Left kidney (tissue), 8 donors: ENCODE measurements at places on chromosomes 1 and 21.
A peak's percentile ranks its signal among the peaks of the same experiment; 100 is the strongest.

DNA sequence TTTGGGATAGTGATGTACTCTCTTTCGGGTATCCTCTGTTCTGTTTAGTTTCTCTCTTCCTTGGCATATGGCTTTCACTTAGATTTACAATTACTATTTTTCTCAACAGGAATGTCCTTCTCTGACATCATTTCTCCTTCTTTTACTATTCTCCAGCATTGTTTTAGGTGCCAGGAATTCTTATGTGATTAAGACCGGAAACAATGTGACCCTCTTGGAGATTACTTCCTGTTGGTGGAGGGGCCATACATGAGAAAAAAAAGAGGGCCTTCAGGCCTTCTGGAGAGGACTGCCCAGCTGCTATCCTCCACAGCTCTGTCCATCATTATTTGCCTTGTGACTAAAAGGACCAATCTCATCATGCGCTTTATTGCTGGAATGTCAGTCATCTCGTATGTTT lies 50.4 kb upstream of the ADAMTS5 start:
- DNase-seq = no peak

GRCh38 chr1:182955596-182956588 lies 2.9 kb upstream of the SHCBP1L start:
- DNase-seq = no peak

- DNase-seq = no peak
Observed at GRCh38 chr1:169517558-169518186, 31.9 kb upstream of the SLC19A2 start.

DNA sequence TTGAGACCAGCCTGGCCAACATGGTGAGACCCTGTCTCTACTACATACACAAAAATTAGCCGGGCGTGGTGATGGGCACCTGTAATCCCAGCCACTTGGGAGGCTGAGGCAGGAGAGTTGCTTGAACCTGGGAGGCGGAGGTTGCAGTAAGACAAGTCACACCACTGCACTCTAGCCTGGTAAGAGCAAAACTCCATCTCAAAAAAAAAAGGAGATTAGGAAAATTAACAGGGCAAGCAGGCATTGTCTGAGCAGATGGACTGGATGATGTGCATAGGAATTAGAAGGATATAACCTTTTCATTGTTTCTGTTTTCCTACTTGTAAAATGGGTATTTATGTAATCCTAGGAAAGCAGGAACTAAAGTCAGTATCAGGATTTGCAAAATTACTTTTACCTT lies 15.6 kb downstream of the TARDBP start:
- DNase-seq = no peak

- no peak for DNase-seq
Observed at GRCh38 chr1:101307985-101308689, 71.3 kb downstream of the S1PR1 start.

DNA sequence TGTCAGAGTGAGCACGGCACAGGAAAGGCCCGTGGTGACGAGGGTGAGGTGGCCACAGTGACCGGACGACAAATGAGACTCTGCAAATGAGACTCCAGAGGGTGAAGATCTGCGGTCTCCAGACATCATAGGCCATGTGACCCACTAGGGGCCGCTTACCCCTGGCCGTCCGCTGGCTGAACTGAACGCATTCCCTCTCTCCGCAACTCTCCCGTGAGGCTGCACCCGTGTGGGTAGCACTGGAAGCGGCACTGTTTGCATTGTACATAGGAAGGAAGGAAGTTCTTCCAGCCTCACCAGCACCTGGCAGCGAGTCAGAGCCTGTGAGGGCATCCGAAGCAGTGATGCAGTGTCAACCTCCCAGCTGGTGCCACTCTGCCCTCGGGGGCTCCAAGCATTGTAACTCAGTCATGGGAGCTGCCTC lies 23.6 kb upstream of the SPSB1 start:
- DNase-seq = no peak

DNA sequence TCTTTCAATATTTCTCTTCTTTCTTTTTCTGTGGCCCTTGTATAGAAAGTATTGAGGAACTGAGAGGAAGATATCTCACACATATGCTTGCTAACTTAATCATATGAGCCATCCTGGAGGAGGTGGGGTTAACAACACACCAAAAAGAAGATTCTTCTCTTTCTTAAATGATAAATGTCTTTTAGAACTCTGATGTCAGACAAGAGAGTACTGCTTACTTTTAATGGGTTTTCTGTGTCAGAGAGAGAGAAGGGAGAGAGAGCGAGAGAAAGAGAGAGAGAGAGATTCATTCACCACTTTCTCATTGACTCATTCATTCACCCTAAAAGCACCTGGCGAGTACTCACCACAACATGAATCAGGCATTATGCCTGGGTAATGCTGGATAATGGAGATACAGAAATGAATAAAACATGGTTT lies 250.3 kb upstream of the SGIP1 start:
- no peak for DNase-seq

DNA sequence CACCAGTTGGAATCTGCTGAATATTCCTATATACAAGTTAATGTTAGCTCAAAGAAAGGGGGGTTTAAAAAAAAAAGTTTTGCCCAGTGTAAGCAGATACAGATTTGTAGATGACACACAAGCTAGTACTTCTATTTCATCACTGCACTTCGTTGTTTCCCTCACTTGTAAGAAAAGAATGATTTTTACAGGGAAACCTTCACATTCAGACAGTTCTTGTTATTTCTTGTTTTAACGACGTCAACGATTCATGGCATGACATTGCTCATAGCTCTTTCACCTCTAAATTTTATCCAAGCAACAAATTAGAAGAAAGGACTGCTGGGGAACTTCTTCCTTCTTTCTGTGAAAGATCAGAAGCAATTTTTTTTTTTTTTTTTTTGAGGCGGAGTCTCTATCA lies 25.7 kb upstream of the C1orf105 start:
- DNase-seq = no peak

- DNase-seq = no peak
Observed at GRCh38 chr1:58249388-58249736, 297.2 kb downstream of the OMA1 start.

GRCh38 chr1:24120965-24121364 lies 9.0 kb upstream of the MYOM3 start:
- DNase-seq = no peak

GRCh38 chr21:44848821-44849521 lies 24.5 kb downstream of the PTTG1IP start:
- DNase-seq = no peak

DNA sequence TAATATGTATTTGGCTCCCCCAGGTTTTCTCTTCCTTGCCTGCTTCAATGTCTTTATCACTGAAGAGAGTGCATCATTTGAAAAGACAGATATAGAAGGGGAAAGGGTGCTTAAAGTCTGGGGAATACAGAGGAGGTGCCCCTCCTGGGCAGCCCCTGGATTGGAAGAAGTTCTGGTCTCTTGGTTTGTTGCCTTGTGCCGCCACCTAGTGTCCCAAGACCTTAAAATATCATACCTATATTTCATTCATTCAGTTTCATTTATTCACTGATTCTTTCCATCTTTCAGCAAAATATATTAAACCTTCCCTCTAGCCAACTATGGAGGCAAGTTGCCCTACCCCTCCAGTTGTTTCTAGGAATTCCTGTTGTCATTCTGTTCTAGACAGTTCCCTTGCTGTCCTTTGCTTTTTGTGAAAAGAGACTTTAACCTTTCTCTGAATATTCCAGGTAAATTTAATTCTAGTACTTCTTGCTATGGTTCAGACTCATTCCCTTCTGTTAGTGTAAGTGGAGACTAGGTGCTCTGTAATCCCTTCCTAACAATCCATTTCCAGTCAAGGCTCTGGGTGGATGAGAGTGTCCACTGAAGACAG lies 56.1 kb downstream of the MEF2D start:
- DNase-seq = no peak

GRCh38 chr1:101745551-101746270 lies 251.0 kb downstream of the OLFM3 start:
- DNase-seq = no peak

DNA sequence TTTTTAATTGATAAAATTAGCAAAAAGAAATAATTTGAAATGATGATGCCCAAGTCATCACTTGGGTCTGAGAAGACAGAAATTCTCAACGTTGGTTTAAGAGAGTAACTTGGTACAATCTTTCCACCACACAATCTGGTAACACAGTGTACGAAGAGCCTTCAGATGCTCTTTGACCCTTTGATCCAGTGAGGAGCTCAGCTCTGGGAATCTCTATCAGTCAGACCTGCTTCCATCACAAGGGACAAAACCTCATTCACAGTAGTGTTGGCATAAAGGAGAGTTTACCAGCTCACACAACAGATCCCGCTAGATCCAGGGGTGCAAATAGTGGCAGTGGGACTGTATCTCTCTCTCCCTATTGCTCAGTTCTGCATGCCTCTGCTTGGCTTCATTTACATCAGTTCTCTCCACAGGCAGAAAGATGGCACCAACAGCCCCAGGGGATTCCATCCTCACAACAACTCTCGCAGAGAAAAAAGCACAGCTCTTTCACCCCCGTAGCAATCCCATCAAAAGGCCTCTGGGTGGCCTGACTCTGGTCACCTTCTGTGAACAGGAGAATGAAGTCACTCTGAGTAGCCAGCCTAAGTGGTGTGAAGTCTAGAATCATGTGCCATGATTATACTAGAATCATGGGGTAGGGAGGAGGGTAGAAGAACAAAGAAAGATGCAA lies 119.7 kb downstream of the ZNF281 start:
- DNase-seq = no peak

- DNase-seq = no peak
Observed at GRCh38 chr1:41454406-41454805, 30.1 kb downstream of the EDN2 start.

DNA sequence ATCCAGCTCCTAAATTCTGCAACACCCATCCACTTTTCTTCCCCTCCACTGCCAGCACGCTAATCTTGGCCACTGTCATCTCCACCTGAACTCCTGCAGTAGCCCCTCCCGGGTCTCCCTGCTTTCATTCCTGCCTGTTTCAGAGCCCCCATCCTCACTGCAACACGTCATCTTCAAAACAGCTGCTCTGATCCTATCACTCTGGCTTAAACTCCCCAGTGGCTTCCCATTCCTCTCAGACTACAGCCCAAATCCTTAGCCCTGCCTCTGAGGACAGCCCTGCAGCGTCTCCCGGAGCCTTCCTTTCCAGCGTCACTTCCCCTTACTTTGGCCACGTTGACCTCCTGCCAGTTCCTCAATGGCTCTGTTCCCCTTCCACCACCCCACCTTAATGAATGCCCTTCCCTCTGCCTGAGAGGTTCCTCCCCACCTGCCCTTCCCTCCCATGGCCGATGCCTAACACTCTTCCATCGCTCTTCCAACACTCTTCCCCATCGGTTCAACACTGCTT lies 22.9 kb upstream of the IFNAR2 start:
- no peak for DNase-seq

GRCh38 chr21:46063734-46064680 lies 33.9 kb upstream of the COL6A2 start:
- no peak for DNase-seq

- DNase-seq = no peak
Observed at GRCh38 chr1:246558041-246558440, 8.0 kb downstream of the TFB2M start.

DNA sequence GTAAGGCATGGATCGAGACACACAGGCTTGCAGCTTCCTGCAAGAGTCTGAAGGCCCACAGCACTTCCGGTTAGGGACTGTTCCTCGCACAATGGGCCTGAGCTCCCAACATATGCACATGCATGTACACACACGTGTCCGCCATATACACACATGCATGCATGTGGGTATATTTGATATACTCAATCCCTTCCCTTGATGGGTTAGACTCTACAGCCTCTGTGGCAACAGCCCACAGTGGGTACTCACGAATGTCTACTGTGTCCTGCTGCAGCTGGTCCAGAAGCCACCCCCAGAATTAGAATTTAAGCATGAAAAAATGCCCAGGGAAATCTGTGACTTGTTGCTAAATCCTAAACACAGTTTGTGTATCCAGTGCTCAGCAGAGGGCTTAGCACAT lies 9.9 kb downstream of the F3 start:
- no peak for DNase-seq

GRCh38 chr21:33496345-33496744 lies 4.8 kb upstream of the DNAJC28 start:
- no peak for DNase-seq

- DNase-seq = no peak
Observed at GRCh38 chr1:232451506-232451905, 178.4 kb downstream of the SIPA1L2 start.

DNA sequence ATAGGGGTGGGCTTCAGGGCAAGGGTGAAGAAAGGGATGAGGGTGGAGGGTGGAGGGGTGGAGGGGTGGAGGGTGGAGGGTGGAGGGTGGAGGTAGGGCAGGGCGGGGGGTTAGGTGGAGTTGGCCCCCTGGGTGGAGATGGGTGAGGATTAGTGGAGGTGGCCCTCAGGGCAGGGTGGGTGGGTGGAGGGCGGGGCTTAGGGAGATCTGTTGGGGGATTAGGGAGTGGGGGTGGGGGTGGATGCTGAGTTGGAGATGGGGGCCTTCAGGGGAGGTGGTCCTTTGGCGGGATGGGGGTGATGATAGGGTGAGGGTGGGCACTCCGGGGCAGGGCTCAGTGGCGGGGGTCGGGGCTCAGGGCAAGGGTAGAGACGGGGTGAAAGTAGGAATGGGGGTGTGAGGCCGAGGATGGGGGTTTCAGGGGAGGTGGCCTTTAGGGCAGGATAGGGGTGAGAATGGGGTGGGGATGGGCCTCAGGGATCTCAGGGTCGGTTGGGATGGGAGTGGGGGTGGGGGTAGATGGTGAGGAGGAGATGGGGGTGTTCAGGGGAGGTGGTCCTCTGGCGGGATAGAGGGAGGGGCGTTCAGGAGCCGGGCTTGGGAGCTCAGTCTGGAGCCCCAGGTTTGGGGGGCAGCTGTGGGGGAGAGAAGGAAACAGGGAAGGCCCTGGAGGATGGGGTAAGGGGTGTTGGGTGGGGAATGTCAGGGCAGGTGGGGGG lies 800 bp upstream of the DNMT3L start:
- no peak for DNase-seq

GRCh38 chr1:21774835-21775549 lies 8.0 kb downstream of the USP48 start:
- no peak for DNase-seq

- no peak for DNase-seq
Observed at GRCh38 chr21:45975020-45975666, 6.4 kb upstream of the COL6A1 start.

DNA sequence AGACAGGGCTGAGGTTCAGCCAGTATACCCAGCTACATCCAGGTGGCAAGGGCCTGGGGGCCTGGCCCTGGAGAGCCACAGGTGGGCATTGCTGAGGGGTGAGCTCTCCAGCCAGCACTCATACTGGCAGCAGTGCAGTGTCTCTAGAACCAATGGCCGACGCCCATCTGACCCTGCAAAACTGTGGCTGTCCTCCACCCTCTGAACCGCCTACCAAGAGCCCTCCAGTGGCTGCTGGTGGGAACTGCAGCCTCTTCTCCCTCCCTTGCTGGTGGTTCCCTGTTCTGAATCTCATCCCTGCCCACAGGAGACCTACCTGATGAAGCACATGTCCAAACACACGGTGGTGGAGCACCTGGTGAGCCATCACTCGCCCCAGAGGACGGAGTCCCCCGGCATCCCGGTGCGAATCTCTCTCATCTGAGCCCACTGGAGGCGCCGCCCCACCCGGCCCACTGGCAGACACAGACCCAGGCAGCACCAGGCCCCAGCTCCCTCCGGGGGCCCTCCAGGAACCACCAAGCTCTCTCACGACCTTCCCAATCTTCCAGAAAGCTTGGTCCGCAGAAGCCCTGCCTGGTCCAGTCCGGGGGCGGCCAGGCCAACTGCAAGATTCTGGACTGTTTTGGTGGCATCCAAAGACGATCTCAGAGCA lies 22.1 kb downstream of the A3GALT2 start:
- DNase-seq = peak; percentile 28

GRCh38 chr1:47709872-47710231 lies 272.0 kb downstream of the FOXD2 start:
- no peak for DNase-seq
